A673 (cell line): ENCODE measurements at places on chromosomes 4 and X.
A peak's percentile ranks its signal among the peaks of the same experiment; 100 is the strongest.

DNA sequence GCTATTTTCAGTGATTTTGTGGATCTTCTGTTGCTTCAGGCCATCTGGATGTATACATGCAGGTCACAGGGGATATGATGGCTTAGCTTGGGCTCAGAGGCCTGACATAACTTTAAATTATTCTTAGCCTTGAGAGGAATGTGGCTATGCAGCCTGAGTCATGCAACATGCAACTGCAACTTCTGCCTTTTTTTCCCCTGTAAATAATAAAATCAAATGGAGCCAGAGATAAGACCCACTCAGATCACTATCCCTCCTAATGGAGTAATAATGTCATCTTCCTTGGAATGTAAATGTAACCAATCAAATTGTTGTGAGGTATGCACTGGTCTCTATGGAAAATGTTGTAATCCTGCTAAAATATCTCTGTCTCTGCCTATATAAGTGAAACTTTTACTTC, 54.9 kb downstream of the MAGEB17 start:
- H3K36me3 ChIP-seq = no peaks in the 10 kb centered on the region
- H3K27me3 ChIP-seq = no peaks in the 10 kb centered on the region
- H3K27ac ChIP-seq = no peak overlapping the region
- DNase-seq = no peak
- no peak overlapping the region for H3K4me3 ChIP-seq

GRCh38 chrX:12548746-12549145, 242.5 kb upstream of the PRPS2 start:
- H3K27me3 ChIP-seq = no peaks in the 10 kb centered on the region
- peak; percentile 35 for DNase-seq
- H3K4me1 ChIP-seq = no peaks in the 10 kb centered on the region
- no peak overlapping the region for H3K4me3 ChIP-seq
- no peak overlapping the region for H3K27ac ChIP-seq

- H3K27ac ChIP-seq = no peak overlapping the region
- no peaks in the 10 kb centered on the region for H3K4me1 ChIP-seq
- H3K4me3 ChIP-seq = no peak overlapping the region
- H3K36me3 ChIP-seq = no peaks in the 10 kb centered on the region
- no peaks in the 10 kb centered on the region for H3K27me3 ChIP-seq
Measured at GRCh38 chr4:6972911-6973310, 63.3 kb downstream of the TBC1D14 start.

GRCh38 chr4:143713955-143714625, 13.6 kb upstream of the FREM3 start:
- no peak overlapping the region for H3K4me3 ChIP-seq
- H3K27me3 ChIP-seq = no peaks in the 10 kb centered on the region
- H3K4me1 ChIP-seq = no peaks in the 10 kb centered on the region
- H3K27ac ChIP-seq = no peak overlapping the region

- H3K4me3 ChIP-seq = no peak overlapping the region
- no peaks in the 10 kb centered on the region for H3K27me3 ChIP-seq
- no peaks in the 10 kb centered on the region for H3K4me1 ChIP-seq
- no peak for DNase-seq
- H3K36me3 ChIP-seq = no peaks in the 10 kb centered on the region
Measured at GRCh38 chrX:65757943-65758342, 90.5 kb downstream of the MSN start.

DNA sequence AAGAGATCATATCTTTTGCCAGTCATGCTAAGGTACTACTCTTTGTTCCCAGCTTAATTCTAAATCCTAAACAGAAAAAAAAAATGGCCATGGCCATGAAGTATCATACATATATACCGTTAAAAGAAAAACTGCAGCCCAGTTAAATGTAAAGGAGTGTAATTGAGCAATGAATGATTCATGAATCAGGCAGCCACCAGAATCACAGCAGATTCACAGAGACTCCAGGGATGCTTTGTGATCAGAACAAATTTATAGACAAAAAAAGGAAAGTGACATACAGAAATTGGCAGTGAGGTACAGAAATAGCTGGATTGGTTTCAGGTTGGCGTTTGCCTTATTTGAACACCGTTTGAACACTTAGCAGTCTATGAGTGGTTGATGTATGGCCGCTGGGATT, 42.1 kb upstream of the PDGFC start:
- no peaks in the 10 kb centered on the region for H3K27me3 ChIP-seq
- no peak overlapping the region for H3K4me3 ChIP-seq
- H3K4me1 ChIP-seq = peaks cover 38% of the 10 kb centered on the region
- no peaks in the 10 kb centered on the region for H3K36me3 ChIP-seq
- DNase-seq = no peak
- H3K27ac ChIP-seq = no peak overlapping the region

- no peak overlapping the region for H3K4me3 ChIP-seq
- no peaks in the 10 kb centered on the region for H3K4me1 ChIP-seq
- H3K36me3 ChIP-seq = no peaks in the 10 kb centered on the region
- peak; percentile 19 for DNase-seq
Measured at GRCh38 chrX:111244235-111244750, 26.0 kb downstream of the CAPN6 start.
